ENCODE measurements at places on chromosomes 1 and 21.

DNA sequence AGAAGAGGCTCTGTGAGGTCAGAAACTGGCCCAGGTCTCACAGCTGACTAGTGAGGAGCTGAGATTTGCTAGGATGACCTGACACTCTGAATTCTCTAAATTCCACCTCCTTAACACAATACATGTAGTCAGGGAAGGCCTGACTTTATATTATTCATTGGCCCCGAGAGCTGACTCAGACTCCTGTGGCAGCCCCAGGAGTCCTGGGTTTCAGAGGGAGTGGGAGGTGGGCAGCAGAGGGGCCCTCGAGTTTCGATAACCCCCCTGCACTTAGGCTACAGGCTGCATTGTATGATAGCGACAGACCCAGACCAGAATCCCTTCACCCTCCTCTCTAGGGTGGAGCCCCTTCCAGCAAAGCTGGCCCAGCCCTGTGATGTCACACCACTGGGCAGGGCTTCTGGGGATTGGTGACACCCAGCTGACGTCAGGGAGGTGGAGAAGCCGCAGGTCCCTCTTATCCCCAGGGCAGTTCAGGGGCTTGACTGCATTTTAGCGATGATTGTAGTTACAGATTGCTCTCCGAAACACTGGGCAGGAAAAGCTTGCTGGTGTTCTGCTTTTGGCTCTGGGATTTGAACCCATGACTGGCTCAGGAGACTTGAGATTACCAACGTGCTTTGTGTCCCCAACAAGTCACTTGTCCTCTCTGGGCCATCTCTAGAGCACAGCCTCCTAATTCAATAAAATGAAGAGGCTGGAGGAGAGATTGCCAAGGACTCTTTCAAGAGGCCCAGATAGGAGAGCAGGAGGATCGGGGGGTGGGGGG, 17.0 kb upstream of the GPR37L1 start:
- DNase-seq, result no peak

- no peak for DNase-seq
Measured at GRCh38 chr1:18142471-18142870, 34.9 kb downstream of the IGSF21 start.

GRCh38 chr1:163875927-163876320, 554.2 kb downstream of the NUF2 start:
- DNase-seq, result no peak

- DNase-seq, result no peak
Measured at GRCh38 chr1:157090771-157091170, 8.8 kb downstream of the ETV3L start.

DNA sequence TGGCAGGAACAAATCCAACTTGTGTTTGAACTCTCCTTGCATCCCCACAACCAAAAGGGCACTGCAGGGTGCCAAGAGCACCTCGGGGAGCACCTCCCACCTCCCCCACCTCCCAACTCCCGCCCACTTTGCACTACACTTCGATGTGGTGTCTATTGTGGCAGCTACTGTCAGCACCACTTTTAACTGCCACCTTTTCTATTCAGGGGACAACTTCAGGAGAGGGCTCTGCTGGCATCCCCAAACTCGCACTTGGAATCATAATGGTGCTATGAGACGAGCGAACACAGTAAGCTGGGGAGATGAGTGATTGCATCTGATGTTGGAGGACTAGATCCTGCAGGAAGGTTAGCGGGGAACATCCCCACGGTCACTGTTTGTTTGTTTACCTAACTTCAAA, 238.2 kb upstream of the PROX1 start:
- no peak for DNase-seq

- no peak for DNase-seq
Measured at GRCh38 chr21:45270306-45270821, 17.3 kb downstream of the POFUT2 start.
